Forelimb muscle (tissue), 1 donor: ENCODE measurements at places on chromosomes 5 and 9. TPM values are rescaled to one million over a fixed set of nuclear protein-coding genes. Genes with fewer than 3 reads are reported as not detected.

- no peak for DNase-seq
These were observed 68.6 kb upstream of the IL17B start for GRCh38 chr5:149447373-149448367.

DNA sequence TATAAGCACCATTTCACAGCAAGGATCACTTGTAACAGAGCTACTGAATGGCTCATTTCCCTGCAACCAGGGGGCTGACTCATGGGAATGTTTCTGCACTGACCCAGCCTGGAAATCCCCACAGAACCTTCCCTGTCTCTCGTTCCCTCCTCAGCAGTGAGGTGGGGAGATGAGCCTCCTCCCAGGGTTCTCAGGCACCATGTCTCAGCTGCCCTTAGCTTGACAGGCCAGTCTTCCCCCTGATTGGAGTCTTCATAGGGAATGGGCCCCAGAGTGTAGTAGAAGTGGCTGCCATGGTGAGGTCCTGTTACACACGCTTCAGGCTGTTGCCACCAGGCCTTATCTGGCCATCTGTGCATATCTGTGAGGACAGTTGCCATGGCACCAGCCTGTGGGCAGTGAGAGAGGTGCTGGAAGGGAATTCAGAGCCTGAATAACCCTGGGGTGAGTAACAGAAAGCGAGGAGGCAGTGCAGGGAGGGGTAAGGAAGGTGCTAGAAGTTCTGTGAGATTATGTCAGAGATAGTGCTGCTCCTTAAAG is 324.4 kb downstream of the ENC1 start:
- DNase-seq, result no peak

Gene VCAN
- polyA plus RNA-seq, result 201 TPM

Gene FAM120AOS
- 34.0 TPM for polyA plus RNA-seq

DNA sequence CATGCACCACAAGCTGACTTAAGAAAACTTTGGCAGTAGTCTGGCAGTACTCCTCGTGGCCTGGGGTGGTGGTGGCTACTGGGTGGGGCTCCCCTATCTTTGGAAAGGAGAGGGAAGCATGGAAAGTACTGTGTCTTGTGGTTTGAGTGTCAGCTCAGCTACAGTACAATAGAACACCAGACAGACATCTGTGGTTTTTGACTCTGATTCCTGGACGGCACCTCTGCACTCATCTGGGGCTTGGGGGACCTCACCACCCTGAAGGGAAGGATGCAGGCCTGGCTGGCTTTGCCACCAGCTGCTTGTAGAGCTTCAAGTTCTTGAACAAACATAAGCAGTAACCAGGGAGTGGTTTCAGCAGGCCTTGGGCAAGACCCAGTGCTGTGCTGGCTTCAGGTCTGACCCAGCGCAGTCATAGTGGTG is 40.6 kb downstream of the TNFSF8 start:
- no peak for DNase-seq

DNA sequence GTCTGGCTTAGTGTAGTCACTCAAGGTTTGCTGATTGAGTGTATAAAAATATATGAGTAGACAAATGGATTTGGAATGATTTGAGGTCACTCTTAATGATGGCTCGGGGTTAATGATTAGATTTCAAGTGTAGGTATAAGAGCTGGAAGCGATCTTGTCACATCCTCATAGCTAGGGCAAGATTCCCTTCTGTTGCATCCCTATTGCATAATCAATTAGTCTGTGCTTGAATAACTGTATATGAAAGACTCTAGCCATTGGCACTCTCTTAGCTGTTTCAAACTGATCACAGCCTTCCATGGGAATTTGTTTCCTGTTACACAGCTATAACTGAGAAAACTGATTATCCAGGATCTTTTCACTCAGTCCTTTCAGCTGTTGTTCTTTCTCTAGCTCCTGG is 811.6 kb downstream of the TLE4 start:
- no peak for DNase-seq

- no peak for DNase-seq
These were observed 6.3 kb upstream of the MXD3 start for GRCh38 chr5:177317959-177318377.

Gene OTP
- not detected for polyA plus RNA-seq

DNA sequence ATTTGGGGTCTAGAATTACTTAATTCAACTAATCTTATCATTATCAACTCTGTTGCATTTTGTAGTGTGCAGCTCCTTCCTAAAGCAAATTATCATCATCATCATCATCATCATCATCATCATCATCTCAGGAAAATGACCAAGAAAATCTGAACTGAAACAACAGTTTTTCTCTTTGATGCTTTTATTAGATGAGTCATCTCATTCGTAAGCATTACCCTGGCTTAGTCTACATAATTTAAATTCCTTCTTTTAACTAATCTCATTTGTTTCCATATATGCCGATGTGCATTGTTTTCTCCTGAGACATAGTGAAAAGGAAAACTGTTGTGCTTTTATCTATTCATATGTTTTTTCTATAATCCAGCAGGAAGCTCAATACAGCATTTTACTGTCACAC is 173.0 kb upstream of the PDE4D start:
- no peak for DNase-seq

DNA sequence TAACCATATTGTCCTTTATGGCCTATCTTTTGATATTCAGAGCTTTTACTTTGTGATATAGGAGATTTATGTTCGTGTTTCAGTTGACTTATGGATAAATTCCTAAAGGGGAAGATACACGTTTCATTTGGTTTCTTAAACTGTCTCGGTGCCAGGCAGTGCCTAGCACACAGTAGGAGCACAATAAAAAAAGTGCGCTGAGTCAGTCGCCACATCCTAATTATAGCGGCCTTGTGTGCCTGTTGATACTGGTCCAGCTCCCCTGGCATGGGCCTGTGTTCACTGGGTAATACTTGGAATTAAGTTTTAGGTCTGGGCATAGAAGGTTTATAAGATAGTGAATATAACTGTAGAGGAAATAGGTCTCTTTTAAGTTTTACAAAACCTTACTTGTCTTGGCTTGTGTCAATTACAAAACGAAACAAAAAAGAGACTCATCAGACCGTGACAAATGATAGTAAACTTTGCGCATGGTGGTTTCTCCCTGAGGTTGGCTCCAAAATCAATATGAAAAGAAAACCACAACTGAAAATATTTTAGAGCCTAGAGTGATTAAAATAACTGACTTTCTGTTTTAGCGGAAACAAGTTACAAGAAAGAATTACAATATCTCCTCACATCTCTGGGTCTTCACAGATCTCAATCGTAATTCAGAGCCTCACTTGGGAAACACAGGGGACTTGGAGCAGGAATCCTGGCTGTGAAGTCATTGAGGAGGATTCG is 84.8 kb downstream of the MVB12B start:
- no peak for DNase-seq

Gene CNTNAP3
- polyA plus RNA-seq, result 2.8 TPM

GRCh38 chr5:171629628-171630349 is 155.8 kb upstream of the SMIM23 start:
- no peak for DNase-seq

- no peak for DNase-seq
These were observed 95.7 kb upstream of the CTSL start for GRCh38 chr9:87630266-87630665.

GRCh38 chr5:122101636-122102285 is 23.7 kb upstream of the LOX start:
- DNase-seq, result no peak

DNA sequence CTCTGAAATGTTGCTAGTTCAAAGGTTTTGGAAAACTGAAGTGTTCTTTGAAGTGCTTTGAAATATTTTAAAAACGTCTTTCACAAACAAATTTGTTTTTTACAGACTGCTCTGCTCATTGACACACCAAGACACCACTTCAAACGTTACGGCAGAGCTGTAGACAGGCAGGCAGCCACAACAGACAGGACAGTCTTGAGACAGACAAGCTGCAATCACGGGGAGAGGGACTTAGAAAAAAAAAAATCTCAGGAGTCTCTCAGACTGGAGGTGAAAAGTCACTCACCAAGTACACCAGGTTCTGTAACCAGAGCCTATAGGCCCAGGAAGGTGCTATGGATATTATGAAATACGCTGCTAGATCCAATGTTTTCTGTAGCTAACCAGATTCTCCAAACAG is 135.4 kb downstream of the ISL1 start:
- no peak for DNase-seq

DNA sequence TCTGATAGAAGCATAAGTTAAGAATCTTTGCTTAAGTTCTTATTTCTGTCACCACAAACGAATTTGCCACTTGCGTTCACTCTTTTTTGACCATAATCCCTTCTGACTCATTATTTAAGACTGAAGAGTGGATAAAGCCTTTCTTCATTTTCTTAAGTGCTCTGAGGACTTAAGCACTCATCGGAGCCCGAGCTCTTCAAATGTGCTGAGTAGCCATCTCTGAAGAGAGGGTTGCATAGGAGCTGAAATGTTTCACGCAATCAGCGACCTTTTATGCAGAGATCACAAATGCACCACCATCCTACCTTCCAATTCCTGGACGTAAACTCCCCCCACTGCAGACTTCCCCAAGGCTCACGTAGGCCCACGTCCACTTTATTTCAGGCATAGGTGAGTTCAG is 699.2 kb downstream of the IRX1 start:
- DNase-seq, result no peak

Gene PCDHB3
- 1.6 TPM for polyA plus RNA-seq

Gene WDR38
- 0.11 TPM for polyA plus RNA-seq

DNA sequence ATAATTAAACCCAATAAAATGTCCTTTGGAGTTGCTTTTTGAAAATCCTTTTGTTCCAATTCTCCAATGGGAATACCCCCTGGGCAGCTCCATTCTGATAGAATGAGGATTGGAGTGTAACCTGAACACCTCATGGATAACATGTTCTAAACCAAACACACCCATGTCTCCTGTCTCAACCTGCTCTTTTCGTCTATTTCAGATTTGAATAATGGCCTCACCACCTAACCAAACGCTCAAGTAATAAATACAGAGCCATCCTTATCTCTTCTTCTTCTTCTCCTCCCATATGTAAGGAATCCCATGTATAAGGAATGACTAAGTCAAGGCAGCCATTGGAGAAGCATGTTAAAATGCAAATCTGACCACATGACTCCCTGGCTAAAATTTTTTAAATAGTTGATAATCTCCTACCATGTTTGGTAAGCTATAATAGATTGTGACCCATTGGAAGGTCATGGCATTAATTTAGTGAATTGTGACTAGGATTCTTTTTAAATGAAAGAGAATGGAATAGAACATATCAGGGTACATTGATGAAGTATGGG is 26.0 kb downstream of the ELL2 start:
- DNase-seq, result no peak

GRCh38 chr5:58156973-58157701 is 302.7 kb downstream of the PLK2 start:
- DNase-seq, result peak; percentile 54

DNA sequence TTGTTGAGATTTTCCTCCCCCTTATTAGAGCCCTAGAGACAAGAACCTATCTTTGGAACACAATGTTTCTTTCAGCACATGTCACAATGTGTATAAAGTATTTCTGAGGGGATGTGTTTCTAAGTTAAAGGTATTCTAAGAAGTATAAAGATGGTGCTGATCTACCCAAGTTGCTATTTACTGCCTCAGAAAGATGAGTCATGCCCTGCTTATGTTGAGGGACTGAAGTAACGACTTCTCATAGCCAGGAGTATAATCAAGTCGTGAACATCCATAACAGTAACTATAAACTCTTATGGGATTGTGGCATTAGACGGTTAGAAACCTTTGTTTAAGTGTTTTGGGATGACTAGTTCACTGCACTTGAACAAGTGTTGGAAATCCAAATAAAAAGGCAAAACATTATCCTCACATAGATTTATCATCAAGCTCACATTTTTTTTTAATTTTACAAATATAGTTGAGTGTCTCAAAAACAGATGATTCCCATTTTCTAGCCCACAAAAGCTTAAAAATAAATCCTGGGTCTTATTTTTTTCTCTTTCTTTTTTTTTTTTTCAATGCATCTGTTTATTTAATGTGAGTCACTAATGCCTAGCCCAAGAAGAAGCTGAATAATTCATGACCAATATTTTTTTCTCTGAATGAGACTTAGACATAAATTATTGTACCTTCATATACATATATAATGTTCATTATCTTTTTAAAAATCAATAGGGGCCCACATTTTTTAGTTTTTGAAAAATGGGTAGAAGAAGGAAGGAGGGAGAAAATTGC is 12.2 kb upstream of the TMEM252 start:
- DNase-seq, result no peak

Gene CDH12
- 1.3 TPM for polyA plus RNA-seq

Gene PCDHB2
- 2.2 TPM for polyA plus RNA-seq

DNA sequence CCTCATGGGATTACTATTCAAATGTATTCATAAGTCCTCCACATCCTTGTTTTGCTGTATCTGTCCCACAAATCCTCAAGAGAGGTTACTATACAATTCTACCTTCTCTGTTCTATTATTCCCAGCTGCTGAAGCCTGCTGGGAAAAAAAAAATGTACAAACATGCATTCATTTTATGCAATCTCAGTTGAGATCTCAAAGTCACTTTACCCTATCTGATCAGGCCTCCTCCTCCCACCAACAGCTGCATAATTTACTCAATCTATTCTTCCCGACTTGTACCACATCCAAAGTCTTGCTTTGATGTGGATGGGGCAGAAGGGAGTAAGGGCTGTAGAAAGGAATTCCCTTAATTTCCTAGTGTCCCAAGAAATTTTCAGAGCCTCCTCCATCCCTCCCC is 28.6 kb downstream of the PSIP1 start:
- DNase-seq, result no peak

GRCh38 chr5:62199792-62200716 is 106.0 kb upstream of the KIF2A start:
- DNase-seq, result no peak

Gene ACOT12
- polyA plus RNA-seq, result 0.22 TPM

DNA sequence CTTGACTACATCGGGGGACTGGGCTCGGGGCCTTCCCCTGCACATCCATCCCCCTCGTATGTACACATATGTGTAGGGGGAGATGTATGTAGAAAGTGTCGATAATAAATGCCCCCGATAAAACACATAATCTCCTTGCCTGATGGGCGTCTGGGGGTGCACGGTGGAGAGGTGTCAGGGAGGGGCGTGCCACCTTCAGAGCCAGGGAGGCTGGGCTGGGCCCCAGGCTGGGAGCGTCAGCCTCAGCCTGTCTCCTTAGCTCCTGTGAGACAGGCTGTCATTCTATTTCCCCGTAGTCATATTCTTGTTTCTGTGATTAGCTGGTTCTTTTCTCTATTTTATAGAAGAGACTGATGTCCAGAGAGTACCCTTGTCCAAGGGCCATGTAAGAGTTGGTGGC is 4.7 kb upstream of the RXRA start:
- DNase-seq, result no peak

DNA sequence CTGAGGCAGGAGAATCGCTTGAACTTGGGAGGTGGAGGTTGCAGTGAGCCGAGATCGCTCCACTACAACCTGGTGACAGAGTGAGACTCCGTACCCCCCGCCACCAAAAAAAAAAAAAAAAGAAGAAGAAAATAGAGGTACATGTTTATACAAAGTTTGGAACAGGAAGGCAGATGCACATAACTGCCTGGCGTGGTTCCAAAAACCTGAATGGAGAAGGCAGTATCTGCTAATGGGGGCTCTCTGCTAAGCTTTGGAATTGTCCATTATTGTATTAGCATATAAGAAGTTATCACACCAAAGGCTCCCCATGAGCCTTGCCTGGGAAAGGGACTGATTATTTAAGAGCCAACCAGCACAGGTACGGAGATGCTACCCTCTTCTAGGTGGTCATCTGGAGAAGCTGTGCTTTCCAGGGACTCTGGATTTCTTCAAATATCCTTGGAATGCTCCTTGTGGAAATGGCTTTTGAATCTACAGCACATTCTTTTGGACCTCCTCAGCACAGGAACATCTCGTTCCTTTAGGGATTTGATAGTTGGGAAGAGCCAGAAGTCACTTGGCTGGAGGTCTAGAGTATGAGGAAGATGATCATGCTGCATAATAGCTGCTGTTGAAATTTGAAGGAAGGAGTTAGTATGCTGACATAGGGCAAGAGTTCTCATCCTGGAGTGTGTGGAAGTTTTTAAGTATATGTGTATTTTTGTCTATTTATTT is 42.5 kb upstream of the ABCA1 start:
- DNase-seq, result no peak
